ENCODE measurements at places on chromosomes 16 and 17.

- peak; percentile 33 for DNase-seq
Measured at GRCh38 chr17:38749223-38750043, 1.3 kb upstream of the PCGF2 start.

- DNase-seq = no peak
Measured at GRCh38 chr17:1470755-1471462, 14.9 kb upstream of the CRK start.

DNA sequence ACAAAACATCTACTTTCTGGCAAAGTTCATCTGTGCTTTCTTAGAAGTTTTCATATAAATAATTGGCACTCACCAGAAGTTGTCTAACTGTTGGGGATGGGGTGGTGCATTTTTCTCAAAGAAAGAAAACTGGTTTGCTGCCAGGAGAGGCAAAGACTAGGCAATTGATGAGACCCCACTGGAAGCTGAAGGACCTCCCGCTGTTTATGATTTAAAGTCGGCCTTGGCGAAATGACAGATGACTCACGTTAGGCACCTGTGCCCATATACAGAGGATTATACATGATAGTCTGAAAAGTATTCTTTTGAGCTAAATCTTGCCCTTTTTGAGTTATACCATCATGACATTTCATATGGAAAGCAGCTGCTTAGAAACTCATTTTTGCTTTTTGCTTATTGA lies 193.0 kb upstream of the ZFHX3 start:
- DNase-seq = no peak

- no peak for DNase-seq
Measured at GRCh38 chr17:10170233-10170632, 28.2 kb downstream of the GAS7 start.

DNA sequence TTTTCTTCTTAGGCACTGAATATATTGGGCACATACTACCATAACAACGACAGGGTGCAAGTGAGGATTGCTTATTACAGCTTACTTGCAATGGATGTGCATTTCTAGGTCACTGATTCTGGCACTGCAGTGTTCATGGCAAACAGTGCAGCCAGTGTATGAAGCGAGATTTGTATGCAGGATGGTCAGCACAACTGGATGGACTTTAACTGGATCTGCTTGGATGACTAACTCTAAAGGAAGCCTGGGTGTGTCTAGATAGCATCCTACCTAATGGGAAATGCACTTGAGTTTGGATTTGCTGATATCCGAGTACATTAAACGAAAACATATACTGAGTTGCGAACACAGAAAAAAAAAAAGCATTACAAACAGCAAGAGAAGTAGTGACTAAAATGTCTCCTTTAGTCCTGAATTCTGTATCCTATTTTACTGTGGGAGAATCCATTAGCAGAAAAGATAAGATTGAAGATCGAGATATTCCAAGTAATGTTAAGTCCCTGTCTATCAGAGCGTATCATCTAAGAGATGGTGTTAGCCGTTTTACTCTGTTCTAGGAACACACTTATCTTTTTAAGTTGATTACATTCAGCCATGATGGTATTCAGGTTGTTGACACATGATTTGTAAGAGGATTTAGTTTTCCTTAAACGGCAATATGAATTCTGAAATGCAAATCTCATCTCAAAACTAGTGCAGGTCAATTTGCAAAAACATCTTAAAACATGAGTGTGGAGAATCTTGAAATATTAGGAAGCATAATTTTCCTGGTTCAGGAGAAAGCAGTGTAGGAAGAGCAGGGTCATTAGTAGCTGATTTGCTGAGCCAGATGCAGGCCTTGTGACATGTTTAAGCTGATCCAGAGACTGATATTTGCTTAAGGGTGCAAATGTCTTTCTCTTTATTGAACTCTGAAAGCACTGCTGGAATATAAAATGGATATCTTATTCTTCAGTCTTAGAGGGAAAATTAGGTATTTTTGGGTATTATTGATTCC lies 142.6 kb upstream of the CPHXL start:
- no peak for DNase-seq

GRCh38 chr16:10031473-10031872 lies 150.8 kb downstream of the GRIN2A start:
- DNase-seq = no peak

GRCh38 chr16:81487301-81487720 lies 42.7 kb downstream of the CMIP start:
- no peak for DNase-seq

DNA sequence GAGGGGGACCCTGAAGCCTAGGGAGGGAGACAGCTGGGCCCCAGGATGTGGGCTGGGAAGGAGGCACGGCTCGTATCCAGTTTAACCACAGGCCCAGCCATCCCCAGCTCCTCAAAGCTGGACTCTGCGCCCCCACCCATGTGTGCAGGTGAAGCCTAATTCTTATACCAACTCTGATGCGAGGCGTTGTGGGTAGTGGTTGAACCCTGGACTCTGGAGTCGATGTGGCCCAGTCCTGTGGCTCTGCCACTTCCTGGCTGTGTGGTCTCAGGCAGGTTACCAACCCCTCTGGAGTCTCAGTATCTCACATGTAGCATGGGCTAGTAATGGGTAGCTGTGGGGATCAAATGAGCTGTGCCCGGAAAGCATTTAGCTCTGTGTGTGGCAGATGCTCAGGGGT lies 60.4 kb upstream of the TOB1 start:
- no peak for DNase-seq

GRCh38 chr17:63447471-63448009 lies 1.4 kb upstream of the CYB561 start:
- DNase-seq = no peak

GRCh38 chr16:87540072-87540896 lies 47.5 kb upstream of the ZCCHC14 start:
- DNase-seq = no peak

- DNase-seq = no peak
Measured at GRCh38 chr17:62309396-62309795, 71.0 kb upstream of the EFCAB3 start.

GRCh38 chr17:79026376-79027273 lies 2.7 kb downstream of the C1QTNF1 start:
- peak; percentile 73 for DNase-seq

- DNase-seq = peak; percentile 75
Measured at GRCh38 chr17:27601069-27601974, 29.7 kb upstream of the LGALS9 start.

- DNase-seq = peak; percentile 82
Measured at GRCh38 chr17:15171167-15172047, 93.7 kb downstream of the PMP22 start.

GRCh38 chr17:46832331-46832821 lies 13.9 kb upstream of the WNT3 start:
- no peak for DNase-seq

DNA sequence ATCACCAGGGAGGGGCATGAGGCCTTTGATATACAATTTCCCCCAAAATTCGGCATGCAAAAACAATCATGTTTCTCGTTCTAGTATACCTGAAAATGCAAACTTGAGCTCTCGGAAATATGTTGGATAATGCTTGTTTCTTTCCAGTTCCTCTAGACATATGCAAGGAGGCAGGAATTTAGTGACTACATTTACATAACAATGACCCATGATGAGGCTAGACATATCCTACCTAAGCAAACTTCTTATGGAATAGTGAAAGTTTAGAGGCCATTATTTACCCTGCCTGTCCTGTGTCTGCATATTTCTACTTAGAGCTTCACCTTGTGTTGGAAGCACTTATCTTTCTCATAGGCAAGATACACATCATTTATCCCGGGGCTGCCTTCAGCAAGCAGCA lies 514.6 kb downstream of the KCNJ2 start:
- no peak for DNase-seq

DNA sequence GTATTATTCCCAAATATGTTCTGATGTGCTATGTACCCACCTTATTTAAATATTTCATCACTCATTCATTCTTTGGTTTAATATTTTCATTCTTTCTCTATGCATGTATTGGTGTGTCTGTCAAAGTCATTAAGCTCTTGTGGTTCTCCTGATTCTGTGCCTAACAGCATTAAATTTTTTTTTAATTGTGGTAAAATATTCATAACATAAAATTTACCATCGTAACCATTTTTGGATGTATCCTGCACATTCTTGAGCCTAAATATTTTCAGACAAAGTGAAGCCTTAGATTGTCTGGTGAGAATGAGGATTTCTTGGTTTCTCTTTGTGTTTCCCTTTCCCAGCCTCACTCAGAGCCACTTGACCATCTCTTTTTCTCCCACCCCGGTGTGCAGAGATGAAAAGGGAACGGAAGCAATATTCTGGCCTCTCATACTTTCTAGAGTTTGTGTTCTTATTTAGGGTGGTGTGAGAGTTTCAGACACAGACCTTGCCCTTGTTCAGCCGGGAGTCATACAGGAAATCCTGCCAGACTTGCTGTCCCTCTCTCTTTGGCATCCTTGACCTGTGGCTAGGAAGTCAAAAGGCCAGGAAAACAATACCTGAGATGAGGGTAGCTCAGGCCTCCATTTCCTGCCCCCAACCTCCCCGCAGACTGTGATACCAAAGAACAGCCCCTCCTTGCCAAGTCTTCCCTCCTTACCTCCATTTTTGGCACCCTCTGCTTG lies 4.9 kb downstream of the CCL5 start:
- DNase-seq = no peak

DNA sequence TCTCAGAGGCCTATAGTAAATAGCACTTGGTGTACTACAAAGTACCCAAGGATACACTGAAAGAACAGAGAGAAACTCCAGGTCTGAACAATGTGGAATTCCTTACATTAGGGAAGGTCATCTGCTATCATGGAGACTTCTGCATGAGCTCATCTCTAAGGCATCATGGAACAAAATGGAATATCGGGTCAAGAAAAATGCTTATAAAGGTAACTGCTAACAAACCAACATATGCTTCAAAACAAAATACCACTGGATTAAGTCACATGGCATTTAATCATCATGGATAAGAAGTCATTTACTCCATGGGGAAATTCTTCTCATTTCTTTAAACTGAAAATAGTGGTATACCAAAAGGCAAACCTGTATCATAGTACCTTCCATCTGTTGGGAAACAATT lies 34.2 kb downstream of the TXNDC11 start:
- peak; percentile 13 for DNase-seq

- DNase-seq = peak; percentile 90
Measured at GRCh38 chr16:57764341-57765159, 29.0 kb downstream of the KATNB1 start.

DNA sequence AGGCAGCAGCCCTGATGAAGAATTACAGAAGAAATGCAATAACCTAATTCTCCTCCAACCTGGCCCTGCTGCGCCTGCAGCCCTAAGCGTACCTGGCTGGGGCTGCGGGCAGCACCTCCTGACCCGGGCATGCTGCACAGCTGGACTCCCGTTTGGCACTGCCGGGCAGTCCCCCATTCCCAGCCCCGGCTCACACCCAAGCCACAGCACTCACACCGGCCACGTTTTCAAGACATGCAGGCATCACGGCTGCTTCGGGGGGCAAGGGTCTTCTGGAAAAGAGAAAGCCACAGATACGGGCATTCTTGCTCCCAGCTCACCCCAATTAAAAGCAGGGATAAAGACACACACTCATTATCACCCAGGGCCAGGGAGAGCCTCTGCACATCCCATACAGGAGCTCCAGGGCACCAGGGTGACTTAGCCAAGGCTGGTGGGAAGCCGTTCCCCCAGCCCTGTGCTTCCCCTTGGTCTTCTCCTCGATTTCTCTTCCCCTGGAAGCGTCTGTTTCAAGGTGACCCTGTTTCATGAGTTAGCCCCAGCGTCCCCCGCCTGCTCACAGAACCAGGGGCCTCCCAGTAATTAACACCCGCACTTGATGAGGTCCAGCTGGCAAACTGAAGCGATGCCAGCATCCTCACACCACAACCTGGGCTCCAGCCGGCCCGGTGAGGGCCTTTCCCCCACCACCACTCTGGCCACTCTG lies 216.7 kb downstream of the C16orf78 start:
- no peak for DNase-seq

DNA sequence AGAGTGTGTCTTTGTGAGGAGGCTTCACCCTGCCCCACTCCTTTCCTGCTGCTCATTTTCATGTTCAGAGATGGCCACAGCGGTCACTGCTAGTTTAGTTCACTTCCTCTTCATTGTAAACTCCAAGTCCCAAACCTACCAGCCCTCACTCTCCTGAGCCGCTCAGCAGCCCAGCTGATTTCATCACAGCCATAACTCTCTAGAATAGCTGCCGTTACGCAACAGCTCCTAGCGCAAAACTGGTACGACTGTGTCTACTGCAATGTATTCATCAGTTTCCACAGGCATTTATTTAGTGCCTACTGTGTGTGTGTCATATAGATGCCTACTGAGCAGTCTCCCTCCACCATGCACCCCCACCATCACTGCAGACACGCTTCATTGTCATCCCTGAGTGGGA lies 233.5 kb upstream of the RPL38 start:
- DNase-seq = no peak

GRCh38 chr16:8928467-8928957 lies 35.2 kb downstream of the USP7 start:
- no peak for DNase-seq

GRCh38 chr16:66673691-66674090 lies 22.9 kb downstream of the CMTM4 start:
- DNase-seq = no peak

- no peak for DNase-seq
Measured at GRCh38 chr16:1306334-1306733, 3.1 kb upstream of the UBE2I start.

DNA sequence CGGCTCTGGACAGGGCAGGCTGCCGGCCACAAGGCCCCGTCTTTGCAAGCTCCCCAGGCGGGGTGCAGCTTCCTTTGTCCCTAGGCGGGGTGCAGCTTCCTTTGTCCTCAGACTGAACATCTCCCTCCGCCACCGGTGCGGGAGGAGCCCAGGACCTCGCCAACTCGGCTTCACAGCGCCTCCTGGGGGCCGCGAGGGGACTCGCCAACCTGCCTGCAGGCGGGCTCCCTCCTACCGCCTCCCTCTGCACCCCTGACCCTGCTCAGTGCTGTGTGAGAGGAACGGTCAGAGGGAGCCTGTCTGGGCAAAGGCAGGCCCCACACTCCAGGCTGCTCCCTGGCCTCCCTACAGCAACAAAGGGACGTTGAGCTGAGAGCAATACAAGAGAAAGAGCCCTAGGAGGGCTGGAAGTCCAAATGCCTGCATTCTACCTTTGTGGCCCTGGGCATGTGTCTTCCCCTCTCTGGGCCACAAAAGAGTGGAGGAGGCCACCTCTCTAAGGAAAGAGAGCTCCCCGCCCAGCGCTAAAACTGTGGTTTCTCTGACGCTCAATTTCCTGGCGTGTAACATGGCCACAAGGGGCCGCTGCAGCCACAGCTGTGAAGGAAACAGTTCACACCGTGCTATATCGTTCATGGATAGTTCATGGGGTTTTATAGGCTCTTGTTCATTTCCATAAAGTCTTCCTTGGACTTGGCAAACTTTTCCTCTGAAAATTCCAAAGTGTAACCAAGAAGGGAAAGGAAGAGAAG lies 20.9 kb upstream of the KRT19 start:
- DNase-seq = peak; percentile 89

- no peak for DNase-seq
Measured at GRCh38 chr17:28849281-28849680, 5.5 kb upstream of the ERAL1 start.

All from fibroblast of skin of scalp (primary cell).